ENCODE measurements at places on chromosomes 5 and 9. TPM values are rescaled to one million over a fixed set of nuclear protein-coding genes. Genes with fewer than 3 reads are reported as not detected.

Gene TAF11L10
- not detected for total RNA-seq

Gene ABHD17B
- total RNA-seq = 21.9 TPM

Gene ENHO
- not detected for total RNA-seq

Gene NUTM2G
- total RNA-seq = not detected

Gene PWWP2A
- total RNA-seq = 23.2 TPM

Data from PC-9 (cell line).